ENCODE measurements at places on chromosomes 5 and 9. TPM values are rescaled to one million over a fixed set of nuclear protein-coding genes. Genes with fewer than 3 reads are reported as not detected.

GDNF gene
- 1.5 TPM for total RNA-seq

PCA3 gene
- total RNA-seq = 0.26 TPM

MARCHF11 gene
- 0.26 TPM for total RNA-seq

- DNase-seq = no peak
These were observed 199.7 kb downstream of the ARHGAP26 start for GRCh38 chr5:142969624-142970439.

GRCh38 chr9:72460342-72461312 lies 60.8 kb upstream of the TMC1 start:
- no peak for DNase-seq

DNA sequence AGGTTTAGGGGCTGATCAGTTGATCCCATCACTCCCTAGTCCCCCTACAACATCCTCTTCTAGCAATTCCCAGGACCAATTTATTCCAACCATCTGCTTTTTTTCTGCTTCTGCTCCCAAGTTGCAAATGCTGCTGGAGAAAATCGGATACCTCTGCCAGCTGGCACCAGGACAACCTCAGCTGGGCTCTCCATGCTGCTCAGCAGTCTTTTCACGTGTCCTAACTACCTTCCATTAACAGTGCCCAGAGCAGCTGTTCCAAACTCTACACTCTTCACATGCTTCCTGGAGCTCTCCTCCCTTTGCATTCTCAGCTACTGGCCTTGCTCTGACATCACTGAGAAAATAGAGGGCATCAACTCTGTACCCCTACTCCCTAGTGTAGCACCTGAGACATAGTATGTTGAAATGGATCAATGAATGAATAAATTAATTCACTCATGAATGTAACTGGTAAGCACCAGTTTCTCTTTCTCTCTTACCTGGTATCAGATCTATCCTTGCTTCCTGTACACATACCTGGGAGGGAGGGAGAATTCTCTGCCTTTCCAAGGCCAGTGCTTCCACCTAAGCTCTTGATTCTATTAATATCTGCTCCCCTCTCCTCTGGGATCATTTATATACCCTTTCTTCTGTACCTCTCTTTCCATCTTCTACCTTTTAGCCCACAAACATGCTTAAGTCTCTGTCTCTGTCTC lies 191.0 kb downstream of the RAB3C start:
- DNase-seq = no peak

DNA sequence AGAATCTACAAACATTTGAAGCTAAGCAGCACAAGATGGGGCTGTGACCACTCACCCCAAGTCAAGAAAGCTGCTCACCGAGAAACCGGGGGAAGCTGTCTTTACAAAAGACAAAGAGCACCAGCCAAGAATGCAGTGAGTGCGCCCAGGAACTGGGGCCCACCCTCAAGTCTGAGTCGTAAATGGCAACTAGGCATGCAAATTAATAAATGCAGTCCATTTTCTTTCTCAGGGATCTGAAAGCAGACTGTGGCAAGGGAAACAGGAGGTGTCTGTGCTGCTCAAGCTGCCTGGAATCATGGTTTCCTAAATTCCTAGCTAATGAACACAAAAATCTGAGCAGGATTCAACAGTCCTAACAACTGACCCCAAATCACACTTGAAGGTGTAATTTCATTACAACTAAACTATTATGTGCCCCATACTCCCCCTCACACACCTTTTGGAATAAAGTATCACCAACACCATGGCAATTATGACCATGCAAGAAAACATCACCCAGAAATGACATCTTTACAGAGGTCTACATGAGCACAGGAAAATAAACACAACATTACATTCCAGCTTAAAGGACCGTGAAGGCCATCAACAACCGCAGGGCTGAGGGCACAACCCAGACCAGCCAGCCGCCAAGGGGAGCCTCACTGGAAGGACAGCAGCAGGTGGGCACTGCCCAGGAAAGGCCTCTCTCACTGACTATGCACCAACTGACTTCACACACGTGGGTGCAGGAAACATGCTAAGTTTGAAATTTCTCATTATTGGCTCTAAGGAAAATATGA lies 17.6 kb downstream of the NSUN2 start:
- DNase-seq = no peak

- no peak for DNase-seq
These were observed 2.3 kb downstream of the DCANP1 start for GRCh38 chr5:135444881-135445280.
